ENCODE measurements at places on chromosomes 4 and X.

DNA sequence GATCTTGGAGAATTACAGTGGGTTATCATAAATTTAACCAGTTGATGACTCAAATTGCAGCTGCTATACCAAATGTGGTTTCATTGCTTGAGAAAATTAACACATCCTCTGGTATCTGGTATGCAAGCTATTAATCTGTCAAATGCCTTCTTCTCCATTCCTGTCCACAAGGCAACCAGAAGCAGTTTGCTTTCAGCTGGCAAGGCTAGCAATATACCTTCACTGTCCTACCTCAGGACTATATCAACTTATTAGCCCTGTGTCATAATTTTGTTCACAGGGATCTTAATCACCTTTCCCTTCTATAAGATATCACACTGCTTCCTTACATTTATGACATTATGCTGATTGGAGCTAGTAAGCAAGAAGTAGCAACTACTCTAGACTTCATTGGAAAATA, 110.0 kb upstream of the GPC3 start:
- no peak for DNase-seq

GRCh38 chrX:4850312-4850711, 1136.9 kb upstream of the PRKX start:
- DNase-seq = no peak

GRCh38 chr4:12296366-12296765, 867.7 kb upstream of the HS3ST1 start:
- DNase-seq = no peak

DNA sequence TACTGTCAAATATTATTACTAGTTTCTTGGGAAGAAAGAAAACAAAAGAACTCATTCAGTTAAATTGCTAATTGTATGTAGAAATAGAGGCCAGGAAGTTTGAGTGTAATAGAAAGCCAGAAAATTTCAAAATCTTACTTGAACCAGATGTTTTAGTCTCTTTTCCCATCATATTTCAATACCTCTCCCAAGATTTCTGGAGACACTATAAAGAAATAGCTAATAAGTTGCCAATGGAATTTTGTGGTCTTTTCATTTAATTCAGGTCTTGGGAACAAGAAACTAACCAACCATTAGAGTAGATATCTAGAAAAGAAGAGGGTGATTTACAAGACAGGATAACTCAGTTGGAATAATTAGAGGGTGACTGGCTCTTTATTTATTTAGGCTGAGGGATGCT, 112.2 kb downstream of the AGTR2 start:
- no peak for DNase-seq

DNA sequence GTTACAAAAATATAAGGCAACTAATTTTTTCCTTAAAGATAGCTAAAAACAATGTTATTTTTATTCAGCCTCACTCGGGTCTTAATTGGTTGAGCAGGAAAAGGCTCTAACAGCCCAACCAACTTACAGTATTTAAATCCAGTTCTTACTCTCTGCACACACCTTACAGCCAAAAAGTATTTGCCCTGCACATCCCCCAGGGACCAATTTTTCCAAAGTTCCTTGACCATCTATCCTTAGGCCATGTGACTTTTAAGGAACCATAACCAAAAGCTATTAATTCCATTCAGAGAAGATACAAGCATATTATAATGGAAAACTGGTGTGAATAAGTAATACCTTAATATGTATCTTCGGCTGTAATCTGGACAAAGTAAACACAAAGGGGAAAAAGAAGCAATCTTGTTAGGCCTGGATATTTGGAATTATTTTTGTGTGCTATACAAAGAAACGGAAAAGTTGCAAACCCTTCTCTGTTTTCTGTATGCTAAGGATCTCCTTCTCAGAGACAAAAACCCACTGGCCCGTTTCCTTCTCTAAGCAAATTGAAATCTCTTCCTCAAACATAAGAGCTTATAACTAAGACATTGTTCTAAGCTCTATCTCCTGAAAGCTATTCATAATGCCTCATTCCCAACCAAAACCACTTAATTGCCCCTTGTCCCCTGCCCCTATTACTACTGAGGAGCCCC, 1.0 kb upstream of the THAP9 start:
- DNase-seq = no peak

GRCh38 chr4:14434916-14435315, 567.4 kb upstream of the CPEB2 start:
- DNase-seq = no peak

DNA sequence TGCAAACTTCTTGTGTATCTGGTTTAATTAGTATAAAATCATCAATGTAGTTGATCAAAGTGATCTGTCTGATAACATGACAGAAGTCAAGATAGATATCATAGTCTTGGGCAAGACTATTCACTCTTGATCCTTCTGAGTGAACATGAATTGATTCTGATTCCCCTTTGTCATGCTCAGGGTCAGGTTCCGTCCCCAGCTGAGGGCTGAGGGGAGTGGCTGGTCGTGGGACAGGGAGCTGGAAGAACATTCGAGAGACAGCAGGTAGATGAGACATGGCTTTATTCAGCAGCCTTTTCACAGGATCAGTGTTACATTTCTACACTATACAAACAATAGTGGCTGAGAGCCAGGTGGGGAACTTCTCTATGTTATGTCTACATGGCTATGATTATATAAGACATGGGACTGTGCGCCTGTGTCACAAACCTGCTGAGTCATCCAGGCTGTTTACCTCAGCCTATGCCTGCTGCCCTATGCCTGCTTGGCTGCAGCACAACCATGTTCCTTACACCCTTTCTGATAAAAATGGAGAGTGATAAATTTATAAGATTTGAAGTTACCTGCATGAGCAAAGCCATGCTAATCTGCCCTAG, 586.9 kb upstream of the NR3C2 start:
- no peak for DNase-seq

DNA sequence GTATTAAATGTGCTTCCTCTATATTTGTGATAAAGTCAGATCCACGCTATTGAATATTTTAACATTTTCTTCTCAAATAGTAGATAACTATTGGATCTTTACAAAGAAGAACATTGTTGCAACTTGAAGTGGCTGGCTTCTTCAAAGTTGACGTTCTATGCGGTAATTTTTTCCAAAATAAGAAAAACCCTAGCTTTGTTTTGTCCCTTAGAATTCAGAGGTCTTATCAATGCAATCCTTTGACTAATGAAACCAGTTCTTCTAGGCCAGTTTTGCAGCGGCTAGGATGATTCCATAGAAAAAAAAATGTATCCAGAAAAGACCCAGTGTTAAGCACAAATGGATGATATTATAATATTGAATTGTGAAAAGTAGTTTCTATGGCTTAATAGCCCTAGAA, 89.6 kb downstream of the ANTXR2 start:
- no peak for DNase-seq

- DNase-seq = no peak
These were observed 6.9 kb downstream of the SHROOM3 start for GRCh38 chr4:76441881-76442280.

GRCh38 chr4:60757986-60758680, 442.0 kb upstream of the ADGRL3 start:
- DNase-seq = no peak

- no peak for DNase-seq
These were observed 262.4 kb downstream of the MID1IP1 start for GRCh38 chrX:39063702-39064101.

- no peak for DNase-seq
These were observed 67.2 kb downstream of the DCAF12L1 start for GRCh38 chrX:126485409-126485808.

DNA sequence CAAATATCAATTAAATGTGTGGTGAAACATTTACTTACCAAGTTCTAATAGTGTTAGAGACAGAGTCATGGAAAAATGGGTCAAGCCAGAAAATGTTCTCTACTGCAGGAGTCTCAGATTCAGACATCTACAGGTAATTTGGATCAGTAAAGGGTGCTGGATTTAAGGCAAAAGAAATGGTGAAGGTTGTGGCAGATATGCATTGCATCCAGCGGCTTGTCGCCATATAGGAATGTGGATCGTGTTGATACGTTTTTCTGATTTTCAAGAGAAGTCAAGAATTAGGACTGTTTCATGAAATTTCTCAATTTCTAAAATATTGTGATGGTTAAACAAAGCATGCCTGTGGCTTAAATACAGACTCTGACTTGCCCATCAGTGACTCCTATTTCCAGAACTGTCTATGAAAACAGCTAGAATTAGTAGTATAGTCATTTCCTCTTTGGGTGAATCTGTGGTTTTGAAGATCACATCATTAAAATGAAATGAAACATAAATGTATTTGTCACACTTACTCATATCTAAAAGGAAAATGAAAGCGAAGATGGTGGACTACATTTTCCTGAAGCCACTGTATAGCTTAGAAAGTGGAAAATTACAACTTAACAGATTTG, 110.1 kb upstream of the VEGFC start:
- DNase-seq = no peak

- no peak for DNase-seq
These were observed 1073.7 kb downstream of the PCDH7 start for GRCh38 chr4:31793907-31794306.

- DNase-seq = no peak
These were observed 55.2 kb downstream of the MTM1 start for GRCh38 chrX:150623583-150623982.

- DNase-seq = no peak
These were observed 46.9 kb downstream of the SPIN2B start for GRCh38 chrX:57074458-57074857.

GRCh38 chrX:132488180-132488705, 595 bp downstream of the MBNL3 start:
- peak; percentile 33 for DNase-seq

DNA sequence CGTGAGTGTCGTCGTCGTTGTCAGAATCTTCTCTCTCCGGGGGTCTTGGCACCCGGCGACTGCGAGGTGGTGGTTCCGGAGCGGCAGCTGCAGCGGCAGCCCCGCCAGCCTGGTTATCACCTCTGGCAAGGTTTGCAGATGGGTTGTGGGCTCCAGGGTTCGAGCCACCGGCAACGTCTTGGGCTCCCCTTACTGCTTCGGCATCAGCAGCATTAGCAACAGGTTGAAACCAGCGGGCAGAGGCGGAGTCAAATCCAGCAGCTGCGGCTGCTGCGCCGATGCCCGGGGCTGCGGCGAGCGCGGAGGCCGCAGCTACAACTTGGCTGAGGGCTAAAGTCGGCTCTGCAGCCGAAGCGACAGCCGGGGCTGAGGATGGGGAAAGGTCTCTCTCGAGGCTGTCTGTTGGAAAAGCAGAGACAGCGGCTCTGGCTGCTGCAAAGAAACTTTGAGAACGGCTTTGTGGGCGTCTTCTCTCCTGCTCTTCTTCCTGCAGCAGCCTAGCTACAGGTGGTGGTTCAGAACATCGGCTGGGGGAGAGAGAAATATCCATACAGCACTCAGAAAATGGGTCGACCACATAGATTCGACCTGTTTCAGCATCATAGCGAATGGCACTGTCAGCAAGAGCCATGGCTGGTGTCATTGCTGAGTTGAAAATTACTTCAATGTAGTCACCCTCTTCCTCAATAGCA, 3.6 kb downstream of the IRS4 start:
- DNase-seq = no peak

DNA sequence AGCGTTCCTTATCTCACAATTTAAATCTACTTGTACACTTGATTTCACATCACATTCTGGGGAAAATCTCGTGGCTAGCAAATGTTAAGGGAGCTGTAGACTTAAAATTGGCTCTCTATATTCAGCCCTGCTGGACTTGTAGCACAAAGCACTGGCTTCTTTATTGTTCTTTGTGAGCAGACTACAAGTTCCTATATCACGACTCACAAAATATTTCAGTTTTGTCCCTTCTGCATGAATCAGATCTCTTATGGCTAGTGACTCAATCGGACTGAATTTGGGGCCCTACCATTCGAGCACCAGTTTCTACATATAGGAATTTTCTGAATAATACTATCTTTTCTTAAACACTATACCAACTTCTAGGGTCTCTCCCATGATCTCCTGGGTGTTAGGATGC, 390.1 kb downstream of the ADAM29 start:
- no peak for DNase-seq

GRCh38 chrX:73562984-73563737, at the start of gene CHIC1:
CHIC1 (plus strand) TSS chrX:73563197; CDS start chrX:73563285, 88 bp downstream.
- DNase-seq = peak; percentile 73

DNA sequence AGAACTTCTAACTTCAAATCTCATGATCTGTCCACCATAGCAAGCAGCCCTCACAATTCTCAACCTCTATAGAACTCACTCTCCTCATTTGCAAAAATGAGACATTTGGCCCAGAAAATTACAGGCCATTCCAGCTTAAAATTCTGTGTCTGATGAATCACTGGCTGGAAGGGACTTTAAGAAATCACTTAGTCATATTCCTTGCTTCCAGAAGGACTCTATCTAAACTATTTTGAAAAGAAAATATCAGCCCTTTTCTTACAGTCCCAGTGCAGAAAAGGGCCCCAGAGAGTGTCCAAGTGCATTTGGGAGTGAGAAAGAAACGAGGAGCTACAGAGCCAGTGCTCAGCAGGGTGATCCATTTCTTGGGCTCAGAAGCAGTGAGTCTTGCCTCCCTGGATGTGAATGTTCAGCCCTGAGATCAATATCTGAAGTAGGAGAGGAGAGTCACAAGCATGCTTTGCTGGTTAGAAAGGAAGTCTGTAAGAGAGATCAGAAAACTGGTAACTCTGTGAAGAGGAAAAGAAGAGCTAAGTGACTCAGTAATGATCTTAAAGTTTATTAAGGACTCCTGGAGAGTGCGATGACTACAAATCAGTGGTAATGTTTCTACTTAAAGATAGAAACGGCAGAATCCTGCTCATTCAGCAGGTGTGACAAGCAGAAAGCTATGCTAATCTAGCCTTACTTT, 139.8 kb downstream of the PALLD start:
- no peak for DNase-seq

DNA sequence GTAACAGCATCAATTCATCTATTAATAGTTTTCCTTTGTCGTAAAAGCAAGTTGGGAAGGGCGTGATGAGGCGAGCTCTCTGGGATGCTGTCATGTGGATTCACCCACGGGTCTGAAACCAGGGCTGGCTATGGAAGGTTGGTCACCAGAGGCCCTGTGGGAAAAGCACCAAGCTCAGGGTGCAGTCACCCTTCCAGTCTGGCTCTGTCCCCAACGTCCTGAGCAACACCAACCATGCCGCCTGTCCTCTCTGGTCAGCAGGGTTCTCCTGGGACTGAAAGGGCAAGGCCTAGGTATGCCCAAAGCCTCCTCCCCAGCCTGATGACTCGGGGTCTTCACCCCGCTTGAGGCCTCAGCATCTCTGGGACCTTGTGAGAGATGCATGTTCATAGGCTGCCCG, 97.2 kb upstream of the MSX1 start:
- DNase-seq = no peak

DNA sequence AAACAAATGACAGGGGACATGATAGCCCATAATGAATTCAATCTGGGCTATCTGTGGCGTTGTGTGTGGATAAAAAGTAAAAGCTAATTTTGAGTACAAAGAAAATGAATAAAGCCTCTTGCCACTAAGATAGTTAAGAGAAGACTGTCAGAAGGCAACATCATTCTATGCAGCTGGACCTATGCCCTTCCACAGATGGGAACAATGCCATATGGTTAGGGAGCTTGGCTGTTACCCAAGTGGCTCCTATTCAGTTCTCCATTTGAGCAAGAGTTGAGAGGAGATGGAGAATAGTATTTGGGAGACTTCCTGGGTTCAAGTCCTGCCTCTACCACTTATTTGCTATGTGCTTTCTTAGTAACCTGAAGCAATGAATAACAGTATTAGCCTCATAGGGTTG, 107.7 kb downstream of the ANXA3 start:
- no peak for DNase-seq
